ENCODE measurements at places on chromosomes 12 and 14. TPM values are rescaled to one million over a fixed set of nuclear protein-coding genes. Genes with fewer than 3 reads are reported as not detected.

- peak; percentile 14 for DNase-seq
These were observed 115.4 kb upstream of the MYL2 start for GRCh38 chr12:111035578-111036301.

- no peak for DNase-seq
These were observed 89.3 kb downstream of the SLCO1B1 start for GRCh38 chr12:21220266-21220665.

DNA sequence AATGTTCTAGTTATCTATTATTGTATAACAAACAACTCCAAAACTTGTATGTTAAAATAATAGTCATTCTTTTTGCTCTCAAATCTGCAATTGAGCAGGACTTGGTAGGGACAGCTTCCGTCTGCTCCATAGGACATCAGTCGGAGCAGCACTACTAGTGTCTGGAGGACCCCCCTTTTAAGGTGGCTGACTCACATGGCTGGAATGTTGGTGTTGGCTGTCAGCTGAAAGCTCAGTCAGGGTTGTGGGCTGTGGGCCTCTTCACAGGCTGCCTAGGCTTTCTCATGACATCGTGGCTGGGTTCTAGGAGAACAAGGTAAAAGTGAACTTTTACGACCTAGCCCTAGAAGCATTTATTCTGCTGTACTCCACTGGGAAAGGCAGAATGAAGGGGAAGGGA is 160.6 kb downstream of the ANO4 start:
- DNase-seq: no peak

AQP2 gene
- total RNA-seq: not detected

DNA sequence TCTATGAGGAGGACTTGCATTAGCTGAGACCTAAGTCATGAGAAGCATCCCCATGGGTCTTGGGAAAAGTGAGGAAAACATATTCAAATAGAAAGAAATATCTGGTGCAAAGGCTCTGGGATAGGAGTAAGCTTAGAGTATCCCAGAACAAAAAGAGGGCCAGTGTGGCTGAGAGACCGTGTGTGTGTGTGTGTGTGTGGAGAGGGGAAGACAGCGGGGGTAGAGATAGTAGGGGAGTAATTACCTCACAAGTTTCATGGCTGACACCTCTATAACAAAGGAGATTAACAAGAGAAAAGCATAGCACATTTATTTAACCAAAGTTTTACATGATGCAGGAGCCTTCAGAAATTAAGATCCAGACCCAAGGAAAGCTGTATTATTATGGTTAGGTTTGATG is 440.5 kb downstream of the RAD51B start:
- DNase-seq: no peak

STK38L gene
- 34.2 TPM for total RNA-seq

GRCh38 chr12:92640691-92641090 is 62.1 kb upstream of the PLEKHG7 start:
- DNase-seq: no peak

GALNT9 gene
- 1.3 TPM for total RNA-seq

LMO3 gene
- total RNA-seq: 34.1 TPM

DNA sequence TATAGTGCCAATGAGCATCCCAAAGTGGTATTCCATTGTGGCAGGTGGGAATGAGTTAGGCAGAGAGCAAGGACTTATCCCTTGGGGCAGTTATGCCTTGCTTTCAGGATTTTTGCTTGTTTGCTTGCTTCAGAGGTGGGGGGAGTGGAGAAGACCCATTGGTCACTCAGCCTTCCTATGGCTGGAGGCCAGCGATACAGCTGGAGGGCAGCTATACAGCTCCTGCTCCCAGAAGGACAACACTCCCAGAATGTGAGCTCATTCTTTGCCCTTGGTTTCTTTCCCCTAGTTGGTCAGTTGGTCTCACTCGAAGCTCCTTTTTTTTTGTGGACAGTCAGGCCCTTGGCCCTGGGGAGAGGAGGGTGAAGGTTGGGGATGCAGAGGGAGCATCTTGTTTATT is 14.5 kb downstream of the KRT83 start:
- DNase-seq: no peak

GRCh38 chr14:50773632-50774541 is 57.1 kb downstream of the NIN start:
- DNase-seq: peak; percentile 48

GRCh38 chr12:100398307-100398706 is 41.4 kb downstream of the SLC17A8 start:
- no peak for DNase-seq

IAPP gene
- not detected for total RNA-seq

GRCh38 chr14:68262567-68262966 is 443.0 kb downstream of the RAD51B start:
- no peak for DNase-seq

GRCh38 chr12:45644541-45644940 is 85.0 kb upstream of the ARID2 start:
- no peak for DNase-seq

DNA sequence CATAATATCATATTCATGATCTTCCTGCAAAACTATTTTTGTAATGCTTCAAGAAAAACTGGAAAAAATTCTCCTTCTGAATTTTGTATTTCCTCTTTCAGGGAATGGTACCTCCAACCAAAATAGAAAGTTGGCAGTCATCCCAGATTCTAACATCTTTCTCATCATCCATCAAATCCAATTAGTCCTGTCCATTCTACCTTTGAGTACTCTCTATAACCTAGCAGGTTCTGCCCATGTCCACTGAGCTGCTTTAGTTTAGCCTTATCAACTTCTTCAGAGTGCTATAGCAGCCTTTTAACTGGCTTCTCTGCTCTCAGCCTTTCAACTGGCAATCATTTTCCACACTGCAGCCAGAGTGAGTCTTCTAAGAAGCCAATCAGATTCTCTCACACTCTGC is 236.2 kb downstream of the AKAP6 start:
- no peak for DNase-seq

Data from neural crest cell (in vitro differentiated cells).